ENCODE measurements at places on chromosomes 2 and 18. TPM values are rescaled to one million over a fixed set of nuclear protein-coding genes. Genes with fewer than 3 reads are reported as not detected.

The EMX1 gene
- total RNA-seq = 0.35 TPM

GRCh38 chr2:79750321-79750720, 237.5 kb downstream of the CTNNA2 start:
- no peak for DNase-seq

The MDH1 gene
- total RNA-seq = 166 TPM

- no peak for DNase-seq
These were observed 1.3 kb downstream of the BIRC6 start for GRCh38 chr2:32358111-32358482.

DNA sequence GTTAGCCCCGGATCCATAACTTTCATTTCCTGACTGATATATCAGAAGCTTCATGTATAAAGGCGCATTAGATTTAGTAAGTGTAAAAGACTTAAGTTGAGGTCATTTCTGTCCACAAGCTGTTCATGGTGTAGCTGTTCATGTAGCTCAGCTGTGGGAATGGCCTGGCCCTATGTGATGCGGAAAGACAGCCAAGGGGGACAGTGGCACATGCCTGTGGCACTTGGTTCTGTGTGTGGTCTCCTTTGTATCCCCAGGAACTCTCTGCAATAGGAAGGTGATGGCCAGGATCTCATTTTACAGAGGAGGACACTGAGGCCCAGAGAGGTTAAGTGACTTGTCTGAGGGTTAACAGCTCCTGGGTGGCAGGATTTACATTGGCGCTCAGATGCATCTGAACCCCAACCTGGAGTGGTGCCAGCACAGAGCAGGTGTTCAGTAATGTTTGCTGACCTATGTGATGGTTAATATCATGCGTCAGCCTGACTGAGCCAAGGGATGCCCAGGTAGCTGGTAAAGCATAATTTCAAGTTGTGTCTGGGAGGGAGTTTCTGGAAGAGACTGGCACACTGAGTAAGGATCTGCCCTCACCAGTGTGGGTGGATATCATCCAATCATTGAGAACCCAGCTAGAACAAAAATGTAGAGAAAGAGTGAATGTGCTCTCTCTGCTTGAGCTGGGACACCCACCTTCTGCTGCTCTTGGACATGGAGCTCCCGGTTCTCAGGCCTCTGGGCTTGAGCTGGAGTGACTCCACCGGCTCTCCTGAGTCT, 25.4 kb downstream of the HPCAL1 start:
- DNase-seq = no peak

GRCh38 chr2:210445116-210445707, 31.3 kb downstream of the LANCL1 start:
- no peak for DNase-seq

The RIT2 gene
- total RNA-seq = 0.81 TPM

The CEP192 gene
- 26.5 TPM for total RNA-seq

The CCDC150 gene
- total RNA-seq = 14.8 TPM

The DTNA gene
- 41.1 TPM for total RNA-seq

GRCh38 chr2:128058114-128058513, 30.3 kb upstream of the SAP130 start:
- DNase-seq = no peak

The ARHGAP28 gene
- total RNA-seq = 133 TPM

The FNDC4 gene
- 17.7 TPM for total RNA-seq

- no peak for DNase-seq
These were observed 276.4 kb upstream of the HS6ST1 start for GRCh38 chr2:128594953-128595677.
